ENCODE measurements at places on chromosomes 7 and 10.

GRCh38 chr10:48406204-48406603, 99.7 kb downstream of the MAPK8 start:
- peak; percentile 19 for DNase-seq

DNA sequence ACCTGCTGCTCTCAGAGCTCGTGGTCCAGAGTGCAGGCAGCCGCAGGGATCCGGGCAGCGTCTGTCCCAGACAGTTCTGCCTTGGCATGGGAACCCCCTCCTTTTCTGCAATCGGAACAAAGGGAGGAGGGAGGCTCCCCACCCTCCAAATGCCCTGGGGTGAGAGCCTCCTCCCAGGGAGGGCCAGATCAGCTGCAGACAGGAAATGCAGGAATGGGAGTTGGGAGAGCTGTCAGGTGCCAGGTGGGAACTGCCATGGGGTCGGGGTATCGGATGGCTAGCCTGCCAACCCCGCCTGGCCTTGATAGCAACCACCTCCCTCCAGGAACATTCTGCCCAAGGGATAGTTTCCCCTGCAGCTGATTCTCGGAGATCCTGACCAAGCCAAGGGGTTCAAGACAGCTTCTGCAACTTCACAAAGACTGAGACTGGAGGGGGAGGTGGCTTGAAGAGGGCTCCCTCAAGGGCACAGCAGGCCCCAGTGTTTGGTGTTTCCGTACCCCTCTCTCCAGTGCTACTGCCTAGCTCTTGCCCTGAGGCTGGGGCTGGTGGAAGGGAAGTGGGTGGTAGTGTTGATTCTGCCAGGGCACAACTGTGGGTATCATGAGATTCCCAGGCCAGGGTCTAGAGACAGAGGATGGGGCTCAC, at the start of gene CALML5:
Gene CALML5 (minus strand): TSS at position 78 of the 648 bp plus-strand sequence. CDS start 132 bp downstream, outside the sequence.
- DNase-seq, result no peak

DNA sequence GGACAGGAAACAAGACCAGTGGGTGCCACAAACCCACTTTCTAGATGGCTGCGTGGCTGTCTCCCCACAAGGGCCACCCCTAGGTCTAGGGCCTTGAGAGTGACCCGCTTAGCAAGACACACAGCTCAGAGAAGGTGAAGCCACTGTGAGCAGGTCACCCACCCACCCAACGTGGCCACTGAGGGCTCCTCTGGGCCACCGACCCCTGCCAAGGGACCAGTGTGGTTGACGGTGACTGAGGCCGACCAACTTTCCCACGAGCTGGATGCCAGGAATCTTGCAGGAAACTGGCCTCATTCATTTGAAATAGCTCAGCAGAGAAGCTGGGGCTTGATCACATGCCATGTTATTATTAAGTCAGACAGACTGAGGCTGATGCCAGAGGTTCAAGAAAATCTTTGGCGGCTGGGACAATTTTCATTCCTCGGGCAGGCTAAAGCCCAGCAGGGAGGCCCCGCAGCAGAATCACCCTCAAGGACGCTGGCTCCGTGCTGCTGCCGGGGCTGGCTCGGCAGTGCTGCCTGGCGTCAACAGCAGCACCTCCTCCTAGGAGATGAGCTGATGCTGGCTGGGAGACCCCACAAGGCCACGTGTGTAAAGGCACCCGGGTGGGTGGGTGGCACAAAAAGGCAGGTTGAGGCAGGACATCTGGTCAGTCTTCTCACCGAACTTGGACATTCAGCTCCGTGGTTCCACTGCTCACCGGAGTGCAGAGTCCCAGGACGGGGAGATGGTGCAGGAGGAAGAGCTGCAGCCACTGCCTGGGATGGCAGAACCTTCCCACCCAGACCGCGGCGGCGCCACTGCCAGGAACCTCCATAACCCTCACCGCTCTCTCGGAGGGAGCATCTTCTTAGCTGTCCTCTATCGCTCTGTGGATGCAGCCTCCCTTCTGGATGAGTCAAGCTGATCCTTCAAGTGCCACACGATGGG, 57.8 kb downstream of the ZRANB1 start:
- no peak for DNase-seq

- DNase-seq, result no peak
Observed at GRCh38 chr7:82266081-82266480, 177.5 kb downstream of the CACNA2D1 start.

DNA sequence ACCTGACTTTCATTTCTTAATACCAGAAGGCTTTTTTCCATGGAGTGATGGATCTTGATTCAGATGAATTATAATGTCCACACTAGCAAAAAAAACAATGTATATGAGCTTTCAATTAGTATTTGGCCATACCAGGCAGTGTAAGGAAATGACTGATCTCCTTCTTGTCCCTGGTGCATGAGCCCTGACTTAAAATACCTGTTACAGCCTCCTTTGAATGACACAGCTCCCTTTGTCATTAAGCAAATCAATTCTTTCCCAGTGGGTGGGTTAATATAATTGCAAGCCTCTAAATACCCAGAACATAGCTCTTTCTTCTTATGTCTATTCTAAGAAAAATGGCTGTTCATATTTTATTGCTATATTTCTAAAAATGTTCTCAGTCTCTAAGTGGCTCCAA, 164.7 kb downstream of the C1GALT1 start:
- DNase-seq, result no peak

DNA sequence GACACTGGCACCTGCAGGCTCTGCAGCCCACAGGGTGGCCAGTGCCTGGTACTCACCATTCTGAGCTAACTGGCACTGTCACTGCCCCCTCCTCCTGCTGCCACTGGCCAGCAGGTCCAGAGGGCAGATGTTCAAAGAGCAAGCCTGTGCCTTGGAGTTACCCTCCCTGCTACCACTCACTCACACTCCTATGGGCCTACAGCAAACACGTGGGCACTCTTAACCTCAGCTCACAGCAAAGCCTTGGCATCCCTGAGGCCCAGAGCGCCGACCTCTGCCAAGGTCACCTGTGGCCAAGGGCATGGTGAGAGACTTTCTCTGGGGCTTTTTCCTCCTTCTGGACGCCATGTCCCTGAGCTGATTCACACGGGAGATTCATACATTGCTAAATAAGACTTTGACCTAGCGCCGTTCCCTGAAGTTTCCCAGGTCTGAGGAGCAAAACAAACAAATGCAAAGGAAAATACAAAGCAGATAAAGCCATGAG, 270.0 kb upstream of the PPP2R2D start:
- DNase-seq, result no peak

GRCh38 chr10:48470115-48470892, 134.6 kb downstream of the ARHGAP22 start:
- DNase-seq, result peak; percentile 91

DNA sequence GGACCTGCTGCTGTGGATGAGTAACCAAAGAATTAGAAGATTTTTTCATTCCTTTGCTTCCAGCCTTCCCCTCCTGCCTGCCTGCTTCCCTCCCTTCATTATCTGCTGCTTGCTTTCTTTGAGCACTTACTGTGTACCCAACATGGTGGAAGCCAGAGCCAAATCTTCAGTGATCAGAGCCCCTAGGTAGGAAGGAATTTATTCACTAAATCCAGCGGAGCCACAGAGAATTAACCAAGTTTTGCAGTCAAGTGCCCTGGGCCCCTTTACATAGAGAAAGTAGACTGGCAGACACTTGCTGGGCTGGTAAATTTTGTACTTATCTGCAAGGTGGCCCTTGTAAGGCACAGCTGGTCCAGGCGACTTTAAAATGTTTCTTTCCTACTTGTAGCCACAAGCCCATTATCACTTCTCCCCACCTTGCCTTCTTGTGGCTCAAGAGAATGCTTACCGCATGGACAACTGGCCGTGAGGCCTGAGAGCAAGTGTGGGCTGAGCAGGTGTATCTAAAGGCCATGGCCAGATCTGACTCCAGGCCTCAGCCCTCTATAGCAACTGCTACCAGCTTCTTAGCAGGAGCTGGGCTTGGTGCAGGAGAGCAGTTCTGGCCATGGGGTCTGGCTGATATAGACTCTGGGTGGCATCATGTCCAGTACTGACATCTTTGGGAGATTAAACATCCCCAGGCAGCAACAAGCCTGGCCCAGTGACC, 11.1 kb downstream of the UNC5B start:
- no peak for DNase-seq

DNA sequence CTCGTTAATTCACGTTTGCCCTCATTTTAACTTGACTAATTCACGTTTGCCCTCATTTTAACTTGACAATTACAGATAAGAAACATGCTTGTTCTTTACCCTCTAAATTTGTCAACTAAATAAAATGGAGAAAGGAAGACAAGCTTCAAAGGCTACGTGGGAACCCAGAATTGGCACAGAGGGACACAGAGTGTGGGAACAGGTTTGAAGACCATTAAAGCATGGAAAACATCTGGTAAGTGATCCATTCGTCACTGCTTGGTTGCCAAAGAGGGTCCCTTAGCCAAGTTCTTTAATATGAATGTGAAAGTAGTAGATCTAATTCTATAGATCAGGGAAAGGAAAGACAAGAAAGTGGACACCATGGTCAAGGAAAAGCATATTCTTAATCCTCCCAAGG, 57.2 kb downstream of the ITIH5 start:
- DNase-seq, result no peak

DNA sequence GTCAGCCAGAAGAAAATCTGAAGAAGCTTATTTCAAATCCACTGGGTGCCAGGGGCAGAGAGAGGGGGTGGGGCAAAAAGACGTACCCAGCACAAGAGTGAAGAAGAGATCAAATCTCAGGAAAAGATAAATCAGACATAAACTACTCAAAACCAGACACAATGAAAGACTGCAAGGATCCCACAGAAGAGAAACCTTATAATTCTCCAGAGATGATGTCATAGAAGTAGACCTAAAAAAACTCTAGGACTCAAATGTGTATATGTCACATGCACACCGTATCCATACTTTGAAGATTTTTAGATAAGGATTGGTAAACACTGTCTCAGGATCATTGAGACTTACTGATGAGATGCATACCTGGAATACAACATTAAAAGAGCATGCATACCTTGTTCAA, 98.5 kb upstream of the PIK3CG start:
- no peak for DNase-seq

GRCh38 chr10:30099101-30099500, 39.7 kb upstream of the JCAD start:
- DNase-seq, result no peak

DNA sequence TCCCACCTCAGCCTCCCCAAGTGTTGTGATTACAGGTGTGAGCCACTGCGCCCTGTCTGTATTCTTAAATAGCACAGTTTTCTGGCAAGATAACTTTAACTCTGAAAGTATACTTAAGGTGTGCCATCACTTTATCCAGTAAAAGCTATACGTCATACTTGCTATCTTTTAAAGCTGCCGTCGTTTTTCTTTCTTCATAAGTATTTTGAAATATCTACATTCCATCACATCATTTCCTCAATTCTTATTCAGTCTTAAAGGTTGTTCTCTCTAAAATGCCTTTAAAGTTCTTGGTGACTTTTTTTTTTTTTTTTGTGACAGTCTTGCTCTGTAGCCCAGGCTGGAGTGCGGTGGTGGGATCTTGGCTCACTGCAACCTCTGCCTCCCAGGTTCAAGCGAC, 34.7 kb downstream of the PTPN12 start:
- no peak for DNase-seq

- DNase-seq, result no peak
Observed at GRCh38 chr7:457814-458510, 61.7 kb downstream of the PDGFA start.

DNA sequence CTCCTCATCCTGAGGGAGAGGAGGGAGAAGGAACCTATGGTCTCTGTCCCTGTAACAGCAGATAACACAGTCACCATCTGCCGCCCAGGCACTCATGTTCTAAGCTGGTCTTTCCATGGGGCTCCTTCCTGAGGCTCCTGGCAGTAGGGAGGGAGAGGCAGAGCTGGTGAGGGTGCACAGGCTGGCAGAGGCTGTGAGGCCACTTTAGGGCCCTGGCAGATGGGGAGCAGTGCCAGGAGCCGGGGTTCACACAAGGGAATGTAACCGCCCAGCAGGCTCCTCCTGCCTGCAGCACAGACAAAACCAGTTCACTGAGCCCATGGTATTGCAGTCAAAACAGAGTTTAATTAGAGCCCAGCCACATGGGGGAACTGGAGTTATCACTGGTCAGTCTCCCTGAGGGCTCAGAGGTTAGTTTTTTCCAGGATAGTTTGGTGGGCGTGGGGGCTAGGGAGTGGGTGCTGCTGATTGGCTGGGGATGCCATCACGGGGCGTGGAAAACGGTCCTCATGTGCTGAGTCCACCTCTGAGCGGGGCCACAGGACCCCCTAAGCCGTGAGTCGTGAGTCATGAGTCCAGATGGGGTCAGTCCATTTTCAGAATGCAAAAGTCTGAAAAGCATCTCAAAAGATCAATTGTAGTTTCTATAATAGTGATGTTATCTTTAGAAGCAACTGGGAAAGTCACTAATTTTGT, 499.3 kb upstream of the FOXK1 start:
- no peak for DNase-seq

DNA sequence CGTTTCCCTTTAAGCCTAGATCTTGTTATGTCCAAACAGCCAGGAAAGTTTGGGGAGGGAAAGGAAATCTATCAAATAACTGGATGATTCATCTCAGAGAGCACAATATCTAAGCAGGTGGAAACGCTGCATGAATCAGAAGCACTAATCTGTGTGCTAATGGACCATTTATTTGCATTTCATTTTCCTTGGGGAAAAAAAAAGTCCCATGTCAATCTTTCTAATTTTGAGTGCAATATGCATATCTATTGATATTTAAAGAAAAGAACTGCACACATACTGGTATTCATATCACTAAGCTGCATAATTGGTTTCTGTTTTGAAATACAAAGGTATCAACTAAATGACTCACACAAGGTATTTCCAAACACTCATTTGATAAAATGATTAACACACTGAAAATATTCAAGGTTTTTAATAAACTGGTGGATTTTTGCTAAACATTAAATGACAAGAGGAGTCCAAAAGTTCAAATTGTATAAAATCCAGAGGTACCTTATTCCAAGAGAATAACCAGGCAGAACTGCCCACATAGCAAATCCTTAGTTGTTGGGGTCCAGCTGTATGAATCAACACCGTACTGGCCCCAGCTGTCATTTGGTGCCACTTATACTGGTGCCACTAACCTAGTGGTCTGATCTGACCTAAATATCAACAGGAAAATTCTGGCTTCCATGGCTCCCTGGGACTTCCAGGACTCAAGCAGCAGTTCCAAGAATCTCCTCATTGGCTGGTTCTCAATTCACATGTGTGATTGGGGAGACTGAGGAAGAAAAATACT, 122.2 kb upstream of the SP4 start:
- no peak for DNase-seq

DNA sequence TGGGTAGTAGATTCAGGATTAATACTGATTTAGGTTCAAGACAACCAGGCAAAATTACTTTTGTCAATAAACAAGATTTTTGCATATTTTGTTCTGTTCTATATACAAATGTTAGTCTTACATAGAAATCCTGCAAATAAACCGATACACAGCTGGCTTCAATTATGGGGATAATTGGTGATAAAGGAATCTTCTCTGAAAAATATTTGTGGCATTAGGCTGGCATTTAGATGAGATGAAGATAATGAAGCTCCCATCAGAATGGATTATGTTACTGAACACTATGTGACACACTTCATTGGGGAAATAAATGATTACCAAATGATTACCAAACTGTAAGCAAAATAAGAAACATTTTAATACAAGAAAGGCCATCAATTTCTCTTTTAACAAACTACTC, 65.8 kb downstream of the NT5C2 start:
- no peak for DNase-seq

GRCh38 chr10:114057855-114058254, 14.2 kb downstream of the ADRB1 start:
- DNase-seq, result no peak

- DNase-seq, result no peak
Observed at GRCh38 chr10:69506834-69507713, 55.8 kb downstream of the TSPAN15 start.

GRCh38 chr10:106216085-106216484, 948.4 kb downstream of the SORCS1 start:
- DNase-seq, result no peak

All from hematopoietic multipotent progenitor cell treated with erythropoietin and hydrocortisone succinate and interleukin-3 and kit ligand, for 8 days (in vitro differentiated cells).